ENCODE measurements at places on chromosomes 1 and 21.

- no peak for DNase-seq
Measured at GRCh38 chr1:166383137-166383536, 216.3 kb upstream of the FAM78B start.

- no peak for DNase-seq
Measured at GRCh38 chr21:32203877-32204480, 74.9 kb downstream of the MIS18A start.

DNA sequence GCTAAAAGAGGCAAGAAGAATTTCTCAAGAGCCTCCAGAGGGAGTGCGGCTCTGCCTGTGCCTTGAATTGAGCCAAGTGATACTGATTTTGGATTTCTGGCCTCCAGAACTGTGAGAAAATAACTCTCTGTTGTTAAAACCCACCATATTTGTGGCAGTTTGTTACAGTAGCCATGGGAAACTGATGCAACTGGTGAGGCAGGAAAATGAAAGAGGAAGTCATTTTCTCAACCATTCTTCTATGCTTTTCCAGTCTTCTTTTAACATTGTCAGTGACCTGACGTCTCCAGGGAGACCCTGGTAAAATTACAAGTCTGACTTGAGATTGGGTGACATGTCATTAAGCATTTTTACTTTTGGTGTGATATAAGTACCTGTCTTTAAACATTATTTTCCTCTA is 5.8 kb downstream of the OR6P1 start:
- DNase-seq = no peak

- peak; percentile 97 for DNase-seq
Measured at GRCh38 chr1:169105434-169106094, 926 bp upstream of the ATP1B1 start.

DNA sequence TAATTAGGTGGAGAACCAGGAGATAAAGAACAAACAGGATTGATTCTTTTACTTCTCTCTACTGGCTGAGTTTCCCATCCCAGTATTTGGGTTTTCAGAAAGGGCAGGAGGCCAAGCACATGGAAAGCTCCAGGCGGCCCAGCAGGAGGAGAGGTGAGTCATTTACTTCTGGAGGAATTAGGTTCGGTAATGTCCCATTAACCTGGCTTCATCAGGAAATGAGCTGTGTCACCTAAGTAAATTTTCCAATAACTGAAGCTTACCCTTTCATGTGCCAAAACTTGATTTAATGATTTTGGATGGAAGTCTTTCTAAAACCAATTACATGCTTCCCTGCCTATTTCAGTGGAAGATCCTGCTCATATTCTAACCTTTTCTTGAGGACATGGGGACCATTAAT is 257.6 kb upstream of the USP24 start:
- DNase-seq = peak; percentile 43

DNA sequence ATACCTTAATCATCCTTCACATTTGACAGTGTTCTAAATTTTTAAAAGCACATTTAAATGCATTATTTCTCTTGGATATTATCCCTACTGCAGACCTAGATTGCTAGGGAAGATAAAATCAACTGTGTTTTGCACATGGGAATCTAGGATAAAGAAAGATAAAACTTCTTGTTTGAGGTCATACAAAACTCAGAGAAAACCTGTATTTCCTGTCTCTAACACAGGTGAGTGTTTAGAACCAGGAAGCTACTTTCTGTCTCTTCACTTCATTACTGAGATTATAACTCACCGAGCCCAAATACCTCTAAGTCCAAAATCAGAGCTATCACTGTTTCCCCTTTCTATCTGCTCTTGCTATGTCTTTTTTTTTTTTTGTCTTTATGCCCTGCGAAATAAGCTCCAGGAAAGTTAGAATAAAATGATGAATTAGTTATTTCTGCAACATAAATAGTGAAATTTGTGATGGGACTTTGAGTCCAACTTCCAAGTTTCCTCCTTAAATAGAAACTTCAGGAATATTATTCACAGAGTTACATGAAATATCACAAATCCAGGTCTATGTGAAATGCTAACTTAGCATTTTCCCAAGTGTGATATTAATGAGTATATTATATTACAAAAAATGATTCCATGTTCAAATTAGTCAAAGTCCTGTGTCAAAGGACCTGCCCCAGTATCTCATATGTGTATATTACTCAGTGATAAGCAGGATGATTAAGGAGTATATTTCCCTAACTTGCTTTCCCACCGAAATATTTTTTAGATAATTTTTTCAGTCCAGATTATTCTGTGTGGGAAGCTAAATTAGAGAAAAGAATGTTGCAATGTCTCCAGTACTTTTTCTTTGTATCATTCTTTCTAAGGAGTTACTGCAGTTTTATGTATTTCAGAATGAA is 226.4 kb downstream of the PLA2G4A start:
- peak; percentile 69 for DNase-seq

- DNase-seq = peak; percentile 81
Measured at GRCh38 chr1:167439301-167439988, 78.9 kb downstream of the CD247 start.

- no peak for DNase-seq
Measured at GRCh38 chr21:41640748-41641509, 125.9 kb downstream of the RIPK4 start.

GRCh38 chr1:182359645-182360044 is 31.9 kb downstream of the GLUL start:
- no peak for DNase-seq

- no peak for DNase-seq
Measured at GRCh38 chr1:33188572-33189275, 6.9 kb upstream of the TRIM62 start.

GRCh38 chr1:156128654-156129597 is 14.4 kb downstream of the LMNA start:
- DNase-seq = no peak

Measured in DMS53 (cell line).